ENCODE measurements at places on chromosomes 13 and 19.

- DNase-seq: no peak
Observed at GRCh38 chr19:52200044-52200443, 10.2 kb downstream of the PPP2R1A start.

GRCh38 chr13:46817095-46817494 lies 20.1 kb upstream of the ESD start:
- DNase-seq: no peak

GRCh38 chr19:17358395-17358794 lies 18.7 kb downstream of the PLVAP start:
- DNase-seq: no peak

GRCh38 chr13:111047326-111047725 lies 67.8 kb upstream of the ARHGEF7 start:
- no peak for DNase-seq

- DNase-seq: no peak
Observed at GRCh38 chr13:31675440-31675953, 63.8 kb upstream of the RXFP2 start.

GRCh38 chr13:47120282-47120681 lies 223.4 kb upstream of the HTR2A start:
- DNase-seq: no peak

- DNase-seq: no peak
Observed at GRCh38 chr19:18651733-18652132, 14.9 kb downstream of the KLHL26 start.

DNA sequence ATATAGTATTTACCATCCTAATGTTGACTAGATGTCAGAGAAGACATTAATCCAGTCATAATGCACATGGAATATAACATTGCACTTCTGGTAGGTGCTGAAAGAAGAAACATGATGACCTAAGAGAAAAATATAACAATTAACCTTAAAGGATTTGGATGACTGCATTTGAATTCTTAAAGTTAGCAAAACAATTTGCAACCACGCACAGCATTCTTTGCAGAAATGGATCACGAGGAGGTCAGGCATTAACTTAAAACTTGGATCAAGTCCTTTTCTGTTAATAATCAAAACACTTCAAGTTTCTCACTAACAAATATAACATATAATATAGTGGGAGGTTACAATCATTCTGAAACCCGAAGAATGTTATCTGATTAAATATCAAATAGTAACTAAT lies 525.0 kb upstream of the SLITRK6 start:
- DNase-seq: no peak

- no peak for DNase-seq
Observed at GRCh38 chr13:46382224-46382623, 4.8 kb downstream of the RUBCNL start.

DNA sequence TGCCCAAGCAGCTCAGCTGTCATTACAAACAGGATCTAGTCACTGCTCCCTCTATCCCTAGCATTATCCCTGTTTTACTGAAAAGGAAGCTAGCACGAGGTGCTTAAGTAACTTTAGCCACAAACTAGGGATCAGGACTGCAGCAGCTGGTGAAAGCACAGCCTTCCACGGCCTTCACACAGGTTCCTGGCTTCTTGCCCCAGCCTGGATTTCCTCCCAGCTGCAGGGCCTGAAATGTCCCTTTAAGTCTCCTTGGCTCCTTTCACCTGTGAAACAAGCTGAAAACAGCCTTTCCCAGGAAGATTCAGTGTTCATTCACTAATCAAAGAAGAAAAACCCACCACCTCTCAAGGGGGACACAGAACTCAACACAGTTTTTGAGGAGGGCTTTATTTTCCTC lies 754.5 kb downstream of the DIAPH3 start:
- no peak for DNase-seq

GRCh38 chr13:92137520-92137919 lies 739.1 kb downstream of the GPC5 start:
- DNase-seq: no peak

DNA sequence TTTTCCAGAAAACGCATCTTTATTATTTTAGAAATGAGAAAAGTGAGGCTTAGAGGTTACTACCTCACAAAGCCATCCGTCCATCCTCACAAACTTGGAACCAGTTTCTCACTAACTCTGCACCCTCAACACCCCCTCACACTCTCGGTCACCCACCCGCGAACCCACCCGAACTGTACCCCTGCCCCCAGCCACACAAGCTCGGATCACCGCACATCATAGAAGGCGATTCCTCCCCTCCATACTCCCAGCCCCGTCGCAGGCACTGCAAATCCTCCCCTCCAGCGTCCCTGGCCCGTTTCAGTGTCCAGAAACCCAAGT lies 238 bp downstream of the ZNF260 start:
- no peak for DNase-seq

GRCh38 chr13:113470073-113470472 lies 16.8 kb upstream of the ADPRHL1 start:
- DNase-seq: no peak

- no peak for DNase-seq
Observed at GRCh38 chr13:35256459-35257148, 219.9 kb downstream of the MAB21L1 start.

DNA sequence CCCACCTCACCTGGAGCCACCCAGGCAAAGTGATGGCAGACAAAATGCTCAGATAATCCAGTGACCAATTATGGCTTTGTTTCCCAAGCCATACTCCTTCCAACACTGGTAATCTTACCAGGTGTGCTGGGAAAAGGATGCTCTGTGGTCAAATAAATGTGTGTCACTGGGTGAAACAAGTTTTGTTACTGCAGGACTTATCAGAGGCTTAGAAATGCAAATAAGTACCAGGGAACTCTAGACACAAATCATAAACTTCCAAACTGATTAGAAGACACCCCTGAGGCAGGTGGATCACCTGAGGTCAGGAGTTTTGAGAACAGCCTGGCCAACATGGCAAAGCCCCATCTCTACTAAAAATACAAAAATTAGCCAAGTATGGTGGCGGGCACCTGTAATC lies 26.4 kb downstream of the PIN1 start:
- DNase-seq: no peak

DNA sequence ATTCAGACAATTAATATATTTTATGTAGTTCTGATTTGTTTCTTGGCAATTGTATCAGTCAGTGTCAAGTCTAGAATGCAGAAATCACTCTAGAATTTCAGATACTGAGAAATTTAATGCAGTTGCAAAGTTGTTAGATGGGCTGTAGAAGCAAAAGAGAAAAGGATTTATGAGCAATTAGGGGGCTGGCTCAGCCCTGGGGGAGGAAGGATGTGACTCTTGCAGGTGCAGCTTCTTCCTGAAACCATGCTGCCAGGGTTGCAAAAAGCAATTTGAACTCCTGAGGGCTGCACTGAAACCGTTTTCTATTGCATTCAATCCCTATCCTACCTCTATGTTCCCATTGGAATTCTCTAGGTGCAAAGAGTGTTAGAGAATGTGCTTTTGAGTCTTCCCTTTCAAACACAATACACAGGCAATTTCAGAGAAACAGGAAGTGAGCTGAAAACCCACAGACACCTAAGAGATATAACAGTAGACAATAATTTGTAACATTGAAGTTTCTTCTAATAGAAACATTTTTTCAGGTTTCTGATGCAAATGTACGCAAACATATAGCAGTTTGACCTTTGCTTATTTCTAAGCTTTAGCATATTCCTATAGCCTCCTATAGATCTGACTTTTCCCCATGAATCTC lies 814.7 kb upstream of the ATXN8OS start:
- DNase-seq: no peak

DNA sequence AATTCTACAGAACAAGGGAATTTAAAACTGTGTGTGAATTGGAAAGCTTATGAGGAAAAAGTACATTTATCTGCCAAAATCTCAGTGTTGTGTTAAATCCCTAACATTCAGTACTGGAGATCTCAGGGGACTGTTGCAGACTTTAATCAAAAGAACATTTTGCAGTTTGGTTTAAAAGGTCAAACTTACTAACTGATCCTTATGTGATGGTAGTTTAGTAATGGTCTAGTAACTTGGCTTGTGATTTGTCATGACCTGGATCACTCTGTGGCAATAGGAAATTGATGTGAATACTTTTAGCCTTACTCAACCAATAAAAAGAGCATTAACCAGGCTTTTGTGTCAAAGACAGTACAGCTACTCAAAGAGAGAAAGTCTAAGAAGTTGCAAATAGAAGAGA lies 862.1 kb upstream of the MIR17HG start:
- no peak for DNase-seq

GRCh38 chr19:5125797-5126497 lies 157.0 kb downstream of the KDM4B start:
- no peak for DNase-seq

- DNase-seq: no peak
Observed at GRCh38 chr19:16922949-16923348, 34.1 kb downstream of the F2RL3 start.

DNA sequence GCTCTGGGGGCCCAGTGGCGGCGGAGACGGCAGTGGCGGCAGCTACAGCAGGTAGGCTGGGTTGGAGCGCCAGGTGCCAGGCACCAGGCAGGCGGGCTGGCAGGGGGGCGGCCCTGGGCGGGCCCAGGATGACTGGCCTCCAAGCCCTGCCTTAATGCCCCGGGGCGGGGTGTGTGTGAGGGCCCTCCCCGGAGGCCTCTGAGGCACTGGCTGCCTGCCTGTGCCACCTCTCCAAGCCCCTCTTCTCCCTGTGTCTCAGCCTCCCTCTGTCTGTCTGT lies at the start of gene KLK11:
Gene KLK11 (minus strand): TSS at position 63 of the 278 bp plus-strand sequence. CDS start 985 bp downstream, outside the sequence.
- DNase-seq: no peak

DNA sequence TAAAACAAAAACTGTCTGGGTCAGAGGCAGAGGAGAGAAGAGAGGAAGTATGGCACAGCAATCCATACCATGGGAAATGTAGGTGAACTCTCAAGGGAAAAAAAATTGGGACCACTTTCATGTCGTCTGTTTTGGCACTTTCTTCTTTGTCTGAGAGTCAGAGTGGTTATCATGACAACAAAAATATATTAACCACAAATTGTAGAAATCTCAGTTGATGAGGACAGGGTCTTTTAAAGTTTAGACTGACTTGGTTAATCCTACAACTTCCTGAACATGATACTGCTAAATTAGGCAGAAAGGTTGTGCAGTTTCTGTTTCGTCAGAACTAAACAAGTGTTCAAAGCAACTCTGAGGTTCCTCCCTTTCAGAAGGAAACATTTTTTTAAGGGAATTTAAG lies 15.2 kb downstream of the KLF5 start:
- no peak for DNase-seq

DNA sequence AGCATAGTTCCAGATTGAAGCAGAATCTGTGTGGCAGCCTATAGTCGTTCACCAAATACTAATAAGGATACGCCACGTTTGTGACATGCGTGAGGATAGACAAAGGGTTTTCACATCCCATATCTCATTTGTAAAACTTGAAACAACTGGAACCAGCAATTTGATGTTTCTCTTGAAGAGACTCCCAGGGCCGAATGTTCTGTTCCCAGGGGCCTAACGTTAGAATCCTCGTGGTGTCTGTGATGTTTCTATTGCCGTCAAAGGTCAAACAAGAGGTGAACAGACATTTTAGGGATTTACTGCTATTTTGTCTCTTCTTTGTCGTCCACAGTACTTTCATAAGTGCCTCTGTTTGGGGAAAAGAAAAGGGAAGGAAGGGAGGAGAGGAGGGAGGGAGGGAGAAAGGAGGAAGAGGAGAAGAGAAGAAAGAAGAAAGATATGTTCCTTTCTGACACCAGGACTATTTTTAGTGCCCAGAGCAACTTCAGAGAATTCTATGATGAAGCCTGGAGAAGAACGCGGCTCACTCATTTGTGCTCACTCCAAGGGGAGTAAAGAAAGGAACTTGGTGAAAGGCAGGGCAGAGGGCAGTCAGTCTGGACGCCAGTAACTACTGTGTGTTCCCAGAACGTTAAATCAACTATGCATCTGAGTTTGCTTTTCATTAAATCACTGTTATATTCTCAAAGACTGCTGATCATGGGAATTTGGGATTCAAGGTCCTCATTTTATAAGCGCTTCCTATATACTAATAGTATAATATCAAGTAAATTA lies 154.5 kb downstream of the DCT start:
- no peak for DNase-seq

DNA sequence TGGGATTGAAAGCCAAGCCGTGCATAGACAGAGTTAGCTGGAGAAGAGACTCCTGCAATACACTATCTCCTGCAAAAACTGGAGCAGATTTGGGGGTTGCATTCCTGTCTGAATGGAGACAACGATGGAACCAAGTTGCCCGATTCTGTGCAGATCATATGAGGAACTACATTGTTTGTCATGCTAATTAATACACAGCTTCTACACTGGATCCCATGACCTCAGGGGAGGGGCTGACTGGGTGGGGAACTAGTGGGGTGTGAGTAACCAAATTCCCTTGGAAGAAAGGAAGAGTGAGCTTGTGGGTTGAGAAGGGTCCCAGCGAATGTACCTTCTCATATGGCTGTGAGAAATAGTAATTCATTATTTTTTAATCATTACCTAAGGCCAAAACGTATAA lies 214.0 kb downstream of the LHFPL6 start:
- no peak for DNase-seq

DNA sequence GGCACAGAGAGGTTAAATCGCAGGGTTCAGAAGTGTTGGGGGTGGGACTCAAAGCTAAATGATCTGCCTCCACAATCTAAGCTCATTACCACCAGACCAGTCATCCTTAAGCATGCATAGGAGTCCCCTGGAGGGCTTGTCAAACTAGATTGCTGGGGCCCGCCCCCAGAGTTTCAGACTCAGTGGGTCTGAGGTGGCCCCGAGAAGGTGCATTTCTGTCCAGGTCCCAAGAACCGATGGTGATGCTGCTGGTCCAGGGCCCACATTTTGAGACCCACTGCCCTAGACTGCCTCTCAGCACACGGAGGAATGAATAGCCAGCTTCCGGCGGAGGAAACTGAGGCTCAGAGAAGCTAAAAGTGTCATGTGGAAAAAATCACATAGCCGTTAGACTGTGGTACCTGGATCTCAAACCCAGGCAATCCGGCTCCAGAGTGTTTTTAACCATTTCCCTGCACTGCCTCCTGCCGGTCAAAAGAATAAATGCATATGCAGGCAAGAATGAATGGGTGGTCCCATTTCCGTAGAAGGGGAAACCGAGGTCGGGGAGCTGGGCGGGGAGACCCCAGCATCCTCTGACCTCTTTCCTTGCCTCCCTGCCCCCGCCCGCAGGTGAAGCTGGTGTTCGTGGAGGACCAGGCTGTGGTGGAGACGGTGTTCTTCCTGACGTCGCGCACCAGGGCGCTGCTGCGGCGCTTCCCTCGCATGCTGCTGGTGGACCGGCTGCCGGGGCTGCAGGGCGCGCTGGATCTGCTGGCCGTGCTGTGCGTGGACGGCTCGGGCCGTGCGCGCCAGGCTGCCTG lies 23.8 kb downstream of the ZSWIM9 start:
- DNase-seq: no peak

DNA sequence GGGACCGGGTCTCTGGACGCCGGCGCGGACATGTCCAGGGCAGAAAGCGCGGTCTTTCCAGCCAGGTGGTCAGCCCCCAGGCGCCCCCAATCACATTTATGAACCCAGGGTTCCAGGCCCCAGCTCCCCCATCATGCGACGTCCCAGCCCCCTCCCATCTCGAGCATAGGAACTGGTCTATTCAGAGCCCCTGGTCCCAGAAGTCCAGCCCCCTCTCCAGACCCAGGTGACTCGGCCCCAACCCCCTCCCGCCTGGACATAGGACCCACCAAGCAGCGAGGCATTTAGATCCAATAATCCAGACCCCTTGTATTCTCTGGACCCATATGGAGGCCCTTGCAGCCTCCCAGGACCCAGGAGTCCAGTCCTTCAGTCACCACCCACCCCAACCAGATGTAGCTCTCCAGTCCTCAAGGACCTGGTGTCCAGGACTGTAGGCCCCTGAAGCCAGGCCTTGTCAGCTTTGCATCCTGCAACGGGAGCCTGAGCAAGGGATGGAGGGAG lies 501 bp downstream of the APLP1 start:
- DNase-seq: no peak

GRCh38 chr13:49567491-49567890 lies 17.9 kb downstream of the RCBTB1 start:
- DNase-seq: no peak

- DNase-seq: no peak
Observed at GRCh38 chr13:82898586-82898985, 983.7 kb downstream of the SLITRK1 start.

All from Peyer's patch (tissue), 4 donors.